Stimulated activated CD8-positive, alpha-beta memory T cell treated with anti-CD3 and anti-CD28 coated beads, Interleukin-7, amount 100 ng/mL, for 48 hours (primary cell): ENCODE measurements at places on chromosomes 3 and 15.

- no peak for DNase-seq
Measured at GRCh38 chr15:37094333-37094914, 5.9 kb downstream of the MEIS2 start.

- no peak for DNase-seq
Measured at GRCh38 chr3:138019281-138020069, 9.5 kb downstream of the CLDN18 start.

DNA sequence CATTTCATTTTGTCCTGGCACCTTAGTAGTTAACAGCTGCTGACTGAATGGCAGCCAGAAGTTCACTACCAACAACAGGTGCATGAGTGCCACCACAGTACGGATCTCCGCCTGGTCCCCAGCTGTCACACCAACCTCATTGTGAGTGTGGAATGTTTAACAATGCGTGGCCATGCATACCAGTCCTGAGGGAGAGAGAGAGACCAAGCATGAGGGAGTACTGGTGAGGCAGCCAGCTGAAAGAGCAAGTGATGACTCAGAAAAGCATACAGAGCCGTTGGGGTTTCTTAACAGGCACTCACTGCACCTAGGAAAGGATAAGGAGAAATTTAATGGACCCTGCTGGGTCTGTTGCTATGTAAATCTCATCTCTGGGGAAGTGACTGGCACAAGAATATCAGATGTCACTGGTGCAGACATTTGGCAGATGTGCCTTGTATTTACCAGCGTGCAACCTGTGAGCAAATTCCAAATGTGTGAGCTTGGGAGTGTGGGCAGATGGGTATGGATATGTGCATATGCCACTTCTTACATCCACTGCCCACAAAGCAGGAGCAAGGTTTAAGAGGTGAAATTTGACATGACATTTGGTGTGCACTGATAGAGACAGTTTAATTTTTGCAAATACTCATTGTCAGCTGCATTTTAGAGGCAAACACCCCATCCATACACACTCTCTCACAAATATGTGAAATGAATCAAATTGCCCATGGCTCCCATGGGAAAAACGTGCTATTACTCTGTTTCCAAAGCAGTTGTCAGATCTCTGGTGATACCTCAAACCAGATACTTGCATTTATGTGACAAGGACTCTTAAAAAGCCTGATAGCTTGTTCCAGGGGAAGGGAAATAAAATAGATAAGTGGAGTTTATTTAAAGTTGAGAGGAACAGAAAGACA, 245.2 kb upstream of the ARPP21 start:
- no peak for DNase-seq

DNA sequence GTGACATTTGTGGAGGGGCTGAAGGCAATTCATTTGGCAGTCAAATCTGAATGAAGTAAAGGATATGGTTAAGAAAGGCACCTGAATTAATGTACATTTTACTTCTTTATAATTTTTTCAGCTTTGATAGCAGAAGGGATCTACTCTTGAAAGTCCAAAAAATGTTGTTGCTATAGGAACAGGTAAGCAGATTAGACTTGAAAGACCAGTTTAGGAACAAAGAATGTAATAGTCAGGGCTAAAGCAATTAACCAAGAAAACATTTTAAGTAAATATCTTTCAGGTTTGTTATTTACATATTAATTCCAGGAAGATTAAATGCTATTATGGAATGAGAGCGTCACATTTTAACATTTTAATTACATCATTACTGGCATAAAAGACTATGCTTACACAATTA, 1.1 kb downstream of the ATP13A4 start:
- DNase-seq = no peak

DNA sequence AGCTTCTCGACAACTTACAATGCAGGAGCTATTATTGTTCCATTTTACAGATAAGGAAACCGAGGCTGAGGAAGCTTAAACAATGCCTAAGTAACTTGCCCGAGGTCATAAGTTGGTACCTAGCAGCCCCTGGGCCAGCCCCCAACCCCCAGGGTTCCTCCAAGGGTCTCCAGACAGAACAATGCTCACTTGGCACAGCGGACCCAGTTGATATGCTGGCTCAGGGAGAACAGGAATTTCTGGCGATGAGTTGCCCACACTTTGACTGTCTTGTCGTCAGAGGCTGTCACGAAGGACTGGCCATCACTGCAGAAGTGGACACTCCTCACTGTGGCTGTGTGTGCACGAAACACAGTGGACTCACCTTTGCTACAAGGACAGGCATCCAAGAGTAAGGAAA, 5.2 kb downstream of the POC1A start:
- DNase-seq = no peak

GRCh38 chr15:68232449-68232848, 2.9 kb upstream of the CLN6 start:
- DNase-seq = no peak

GRCh38 chr3:145183261-145183660, 977.7 kb downstream of the PLOD2 start:
- DNase-seq = no peak

- DNase-seq = no peak
Measured at GRCh38 chr3:35946854-35947515, 307.7 kb downstream of the ARPP21 start.

DNA sequence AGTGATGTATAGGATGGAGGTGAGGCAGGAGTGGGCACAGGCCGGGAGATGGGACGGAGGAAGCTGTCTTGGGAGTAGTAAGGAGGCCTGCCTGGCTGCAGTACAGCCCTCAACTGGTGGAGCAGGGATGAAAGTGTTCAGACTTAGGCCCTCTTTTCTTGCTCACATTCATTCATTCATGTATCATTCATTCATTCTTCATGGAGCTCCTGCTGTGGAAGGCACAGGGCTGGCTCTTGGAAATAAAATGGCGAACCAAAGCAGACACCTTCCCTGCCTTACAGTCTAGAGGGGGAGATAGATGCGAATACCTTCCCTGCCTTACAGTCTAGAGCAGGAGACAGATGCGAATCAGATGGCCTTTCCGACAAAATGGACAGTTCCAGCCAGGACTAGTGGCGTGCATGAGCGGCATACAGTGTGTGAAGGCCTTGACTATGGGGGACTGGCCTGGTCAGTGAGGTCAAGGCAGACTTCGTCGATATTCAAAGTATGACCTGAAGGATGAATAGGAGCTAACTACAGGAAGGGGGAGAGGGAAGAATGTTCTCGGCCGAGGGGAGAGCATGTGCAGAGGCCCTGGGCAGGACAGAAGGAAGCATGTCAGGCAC, 143.2 kb upstream of the TLE3 start:
- DNase-seq = no peak

DNA sequence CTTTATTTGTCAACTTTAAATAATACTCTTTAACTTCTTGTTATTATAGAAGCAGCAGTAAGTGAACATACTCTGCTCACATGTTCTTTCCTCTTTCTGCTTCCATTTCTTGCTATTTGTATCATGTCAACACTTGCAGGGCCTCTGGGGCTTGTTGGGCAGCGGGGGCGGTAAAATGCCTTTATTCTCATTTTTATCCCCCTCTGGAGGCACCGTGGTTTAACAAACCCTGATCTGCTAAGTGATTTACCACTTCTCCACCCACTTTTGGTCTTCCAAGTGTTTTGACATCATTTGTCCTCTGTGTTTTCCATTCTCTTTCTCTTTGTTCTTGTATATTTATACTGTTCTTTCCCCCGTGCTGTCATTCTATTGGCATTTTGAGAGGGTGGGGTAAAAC, 33.9 kb downstream of the SCN10A start:
- DNase-seq = no peak

DNA sequence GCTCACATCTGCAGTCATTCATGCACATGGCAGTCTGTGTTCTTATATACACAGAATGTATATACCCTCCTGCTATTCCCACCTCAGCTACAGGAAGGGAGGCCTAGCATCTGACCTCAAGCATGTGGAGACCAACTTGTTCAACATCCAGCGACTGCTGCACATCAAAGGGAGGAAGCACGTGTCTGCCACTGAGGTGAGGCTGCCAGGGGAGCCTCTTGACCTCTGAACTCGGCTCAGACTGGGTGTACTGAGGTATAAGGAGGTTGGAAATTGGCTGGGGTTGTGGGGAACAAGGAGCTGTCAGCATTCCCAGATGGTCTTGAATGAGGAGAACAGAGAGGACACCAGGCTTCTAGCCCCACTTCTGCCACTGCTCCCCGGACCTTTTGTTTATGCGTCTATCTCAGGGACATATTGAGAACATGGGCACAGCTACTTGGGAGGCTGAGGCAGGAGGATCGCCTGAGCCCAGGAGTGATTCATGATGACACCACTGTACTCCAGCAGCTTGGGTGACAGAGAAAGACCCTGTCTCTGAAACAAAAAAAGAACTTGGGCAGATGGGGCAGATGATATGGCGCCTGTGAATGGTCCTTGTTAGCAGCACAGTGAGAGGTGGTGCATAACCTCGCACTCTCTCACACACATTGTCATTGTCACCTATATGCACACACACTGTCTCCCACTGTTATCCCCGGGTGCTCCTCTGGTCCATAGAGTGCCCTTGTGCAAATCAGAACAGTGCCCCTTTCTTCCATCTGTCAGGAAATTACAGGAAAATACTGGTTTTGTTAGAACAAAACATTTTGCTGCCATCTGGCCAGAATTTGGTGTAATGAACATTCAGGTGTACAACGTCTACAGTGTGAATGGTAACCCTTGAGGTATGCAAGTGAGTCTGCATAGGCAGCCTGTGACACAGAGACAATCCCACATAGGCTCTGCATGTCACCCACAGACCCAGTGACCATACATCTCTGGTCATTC, 5.4 kb downstream of the VILL start:
- no peak for DNase-seq

DNA sequence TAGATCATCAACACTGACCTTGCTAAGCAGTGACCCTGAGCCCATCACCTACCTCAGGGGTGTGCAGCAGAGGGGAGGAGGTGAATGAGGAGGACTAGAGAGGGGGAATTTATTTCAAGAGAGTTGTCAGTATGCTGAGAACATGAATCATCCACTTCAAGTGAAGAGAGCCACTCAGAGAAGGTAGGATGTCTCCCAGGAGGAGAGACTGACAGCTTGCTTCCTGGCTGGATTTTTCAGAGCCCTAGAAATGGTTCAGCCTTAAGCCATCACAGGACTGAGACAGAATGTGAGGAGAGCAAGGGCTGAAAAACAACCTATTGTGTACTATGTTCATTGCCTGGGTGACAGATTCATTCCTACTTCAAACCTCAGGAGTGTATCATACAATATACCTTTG, 34.8 kb downstream of the CCNL1 start:
- DNase-seq = no peak

- no peak for DNase-seq
Measured at GRCh38 chr3:18499301-18499700, 74.2 kb upstream of the SATB1 start.
